ENCODE measurements at places on chromosomes 6 and 20.
A peak's percentile ranks its signal among the peaks of the same experiment; 100 is the strongest.

DNA sequence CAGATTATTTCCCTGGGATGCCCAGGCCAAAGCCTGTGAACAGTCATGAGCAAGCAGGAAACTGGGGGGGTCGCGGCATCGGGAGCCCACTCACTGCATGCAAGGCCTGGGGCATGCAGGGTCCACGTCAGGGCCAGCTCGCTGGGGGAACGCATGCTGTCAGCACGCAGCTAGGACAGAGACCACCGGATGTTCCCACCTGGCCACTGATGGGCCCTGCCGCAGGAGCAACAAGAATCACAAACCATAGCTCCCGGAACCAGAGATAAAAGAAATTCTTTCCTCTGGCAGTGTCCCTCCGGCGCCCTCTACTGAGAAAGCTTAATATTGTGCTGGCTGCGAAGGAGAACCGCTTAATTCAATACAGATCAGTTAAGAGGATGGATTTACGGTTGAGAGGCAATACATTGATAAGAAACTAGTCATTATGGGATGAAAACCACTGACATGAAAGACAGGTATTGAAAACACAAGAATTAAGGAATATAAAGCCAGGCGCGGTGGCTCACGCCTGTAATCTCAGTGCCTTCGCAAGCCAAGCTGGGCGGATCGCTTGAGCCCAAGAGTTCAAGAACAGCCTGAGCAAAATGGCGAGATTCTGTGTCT, 32.6 kb downstream of the C6orf15 start:
- DNase-seq = peak; percentile 42

DNA sequence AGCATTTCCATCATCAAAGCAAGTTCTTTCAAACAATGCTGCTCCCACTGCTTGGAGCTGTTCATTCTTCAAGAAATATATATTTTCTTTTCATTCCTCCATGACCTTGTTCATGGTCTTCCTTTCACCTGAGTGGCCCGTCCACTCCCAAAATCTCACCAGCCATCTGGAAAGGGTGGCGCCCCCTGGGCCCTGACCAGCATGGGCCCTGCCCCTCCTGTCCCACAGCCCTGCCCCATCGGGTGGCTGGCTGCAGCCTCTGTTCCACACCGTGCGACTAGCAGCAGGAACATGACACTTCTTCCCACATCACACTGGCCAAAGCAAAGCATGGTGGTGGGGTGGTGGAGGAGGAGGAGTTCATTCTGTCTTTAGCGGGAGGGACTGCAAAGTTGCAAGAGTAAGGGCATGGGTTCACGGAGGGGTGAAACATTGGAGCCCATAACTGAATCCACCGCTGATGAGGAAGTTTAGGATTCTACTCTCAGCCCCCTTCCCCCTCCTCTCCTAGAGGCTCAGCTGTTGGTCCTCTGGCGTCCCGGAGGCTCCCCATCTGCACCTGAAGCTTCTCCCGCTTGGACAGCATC, 195.2 kb upstream of the SLC24A3 start:
- no peak for DNase-seq

- DNase-seq = no peak
Observed at GRCh38 chr20:47541355-47541922, 39.8 kb downstream of the NCOA3 start.

DNA sequence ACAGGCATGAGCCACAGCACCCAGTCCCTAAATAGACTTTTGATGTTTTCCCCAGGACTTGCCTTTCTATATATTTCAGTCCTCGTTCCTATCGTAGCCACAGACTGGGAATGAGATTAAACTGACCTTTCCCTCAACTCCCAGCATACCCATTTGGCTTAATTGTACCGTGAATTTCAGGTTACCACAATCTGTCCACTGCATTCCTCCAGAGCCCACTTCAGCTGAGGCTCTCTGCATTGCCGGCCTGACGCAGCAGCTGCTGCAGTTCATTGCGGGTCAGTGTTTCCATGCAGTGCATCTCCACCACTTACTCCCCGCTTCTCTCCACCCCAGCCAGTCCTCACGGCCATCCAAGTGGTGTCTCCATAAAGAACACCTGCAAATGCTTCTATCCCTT, 103.1 kb upstream of the RIN2 start:
- DNase-seq = no peak

GRCh38 chr6:143293523-143293922, 157.0 kb downstream of the ADAT2 start:
- DNase-seq = no peak

Measured in stimulated activated CD4-positive, alpha-beta T cell treated with anti-CD3 and anti-CD28 coated beads, Interleukin-1b, Interleukin-23, amount 100 ng/mL, for 1 hour (primary cell).